B cell (primary cell): ENCODE measurements at places on chromosomes 16 and 17. TPM values are rescaled to one million over a fixed set of nuclear protein-coding genes. Genes with fewer than 3 reads are reported as not detected.

PDP2 gene
- total RNA-seq: 15.0 and 18.7 TPM in 2 replicates

HIC1 gene
- 1.5 and 1.9 TPM in 2 replicates for total RNA-seq

STRADA gene
- total RNA-seq: 87.4 and 93.2 TPM in 2 replicates

KCTD19 gene
- not detected in 2 replicates for total RNA-seq

TAOK2 gene
- 50.8 and 51.9 TPM in 2 replicates for total RNA-seq

KRTAP2-3 gene
- not detected in 2 replicates for total RNA-seq

ENGASE gene
- 115 and 122 TPM in 2 replicates for total RNA-seq

KRT14 gene
- total RNA-seq: not detected in 2 replicates

SLC16A13 gene
- 21.7 and 21.9 TPM in 2 replicates for total RNA-seq

CLEC19A gene
- total RNA-seq: not detected in 2 replicates

TUBG2 gene
- total RNA-seq: 18.3 and 19.0 TPM in 2 replicates

PRSS27 gene
- 2.4 TPM in 2 replicates for total RNA-seq

AGRP gene
- not detected in 2 replicates for total RNA-seq
